ENCODE measurements at places on chromosomes 2 and 18. TPM values are rescaled to one million over a fixed set of nuclear protein-coding genes. Genes with fewer than 3 reads are reported as not detected.

Gene COA5
- 16.6 TPM for total RNA-seq

Gene UBE2E3
- 72.8 TPM for total RNA-seq

Gene PJVK
- total RNA-seq: 0.53 TPM

Gene TRABD2A
- total RNA-seq: 0.87 TPM
